ENCODE measurements at places on chromosomes 7 and 10.
A peak's percentile ranks its signal among the peaks of the same experiment; 100 is the strongest.

DNA sequence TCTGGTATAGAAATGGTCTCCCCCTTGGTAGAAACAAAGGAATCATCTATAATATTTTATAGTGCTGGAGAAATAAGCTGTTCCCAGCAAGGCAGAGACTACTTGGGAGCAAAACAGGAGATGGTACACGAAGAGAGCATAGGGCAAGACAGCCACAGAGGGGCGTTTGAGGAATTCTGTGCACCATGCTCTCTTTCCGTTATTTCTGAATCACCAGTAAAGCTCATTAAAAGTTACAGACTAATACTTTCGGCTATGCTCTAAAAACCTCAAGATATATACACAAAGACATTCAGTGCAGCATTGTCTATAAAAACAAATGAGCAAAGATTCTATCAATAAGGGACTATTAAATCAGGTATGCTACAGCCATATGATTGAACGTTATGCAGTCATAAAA is 68.5 kb upstream of the FHIP2A start:
- DNase-seq, result no peak

DNA sequence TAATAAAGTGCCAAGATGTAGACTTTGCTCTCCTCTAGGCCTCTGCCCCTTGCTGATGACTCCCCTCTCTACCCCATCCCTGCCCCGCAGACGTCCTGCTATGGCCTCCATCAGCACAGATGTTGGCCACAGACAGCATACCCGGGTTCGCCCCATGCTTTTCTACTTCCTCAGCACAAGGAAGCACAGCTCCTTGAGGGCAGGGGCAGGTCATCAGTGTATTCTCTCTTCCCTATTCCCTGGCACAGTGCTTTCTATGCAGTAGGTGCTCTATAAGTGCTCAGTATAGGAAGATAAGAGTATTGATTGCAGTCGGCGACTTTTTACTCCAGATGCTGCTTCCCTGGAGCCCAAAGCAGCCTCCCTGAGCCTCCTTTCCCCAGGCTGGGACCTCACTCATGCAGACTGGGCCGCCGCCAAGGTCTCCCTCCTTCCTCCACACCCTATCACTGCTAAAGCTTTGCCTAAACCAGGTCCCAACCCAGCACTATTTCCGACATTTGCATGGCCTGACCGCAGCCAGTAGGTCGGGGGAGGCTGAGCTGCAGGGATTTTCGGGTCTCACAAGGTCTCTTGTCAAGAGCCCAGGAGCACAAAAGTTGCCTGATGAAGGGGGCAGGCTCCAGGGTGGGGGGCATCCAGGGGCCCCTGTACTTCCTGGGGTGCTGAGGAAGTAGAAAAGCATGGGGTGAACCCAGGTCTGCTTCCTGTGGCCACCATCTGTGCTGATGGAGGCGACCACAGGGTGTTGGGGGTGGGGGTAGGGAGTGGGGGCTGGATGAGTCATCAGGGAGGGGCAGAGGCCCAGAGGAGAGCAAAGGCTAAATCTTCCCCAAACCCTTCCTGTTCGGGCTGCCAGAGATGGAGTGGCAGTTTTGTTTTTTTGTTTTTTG is 8.0 kb downstream of the CALHM3 start:
- DNase-seq, result peak; percentile 91

GRCh38 chr7:17380736-17381662 is 82.5 kb downstream of the AHR start:
- no peak for DNase-seq

GRCh38 chr10:129541200-129541599 is 74.2 kb downstream of the MGMT start:
- DNase-seq, result no peak

DNA sequence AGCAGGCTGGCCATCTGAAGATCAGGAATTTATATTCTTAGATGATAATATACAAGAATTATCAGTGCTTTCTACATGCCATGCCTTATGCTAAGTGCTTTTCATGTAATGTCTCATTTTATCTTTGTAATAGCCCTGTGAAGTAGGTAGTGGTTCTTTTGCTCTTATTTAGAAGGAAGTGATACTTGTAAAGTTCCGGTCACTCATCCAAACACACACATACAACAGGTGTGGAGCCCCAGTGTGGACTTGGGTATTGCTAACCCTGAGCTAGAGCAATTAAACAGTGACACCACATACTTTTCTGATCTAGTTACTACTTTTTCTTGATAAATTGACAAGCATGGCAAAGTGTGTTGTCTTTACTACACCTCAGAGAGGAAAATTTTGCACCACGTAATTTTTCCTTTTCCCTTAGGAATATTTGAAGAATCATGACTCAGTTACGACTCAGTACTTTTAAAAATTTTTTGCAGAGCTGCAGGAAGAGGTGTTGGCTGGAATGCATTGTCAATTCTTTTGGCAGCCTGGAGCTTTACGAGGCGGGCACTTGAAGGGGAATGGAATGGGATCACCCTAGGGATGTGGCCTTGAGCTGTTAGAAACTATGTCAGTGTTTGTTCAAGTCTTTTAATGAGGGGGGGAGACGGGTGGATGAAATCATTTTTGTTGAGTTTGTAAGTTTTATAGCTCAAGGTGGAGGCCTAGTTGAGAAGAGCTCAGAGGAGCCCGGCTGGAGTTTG is 212.5 kb upstream of the CELF2 start:
- DNase-seq, result no peak

GRCh38 chr7:2872296-2872874 is 28.3 kb upstream of the GNA12 start:
- no peak for DNase-seq

GRCh38 chr10:67785098-67785497 is 52.9 kb downstream of the DNAJC12 start:
- DNase-seq, result no peak

GRCh38 chr7:11648101-11648500 is 183.9 kb downstream of the THSD7A start:
- DNase-seq, result no peak

GRCh38 chr10:114902151-114902550 is 35.8 kb upstream of the TRUB1 start:
- DNase-seq, result no peak

DNA sequence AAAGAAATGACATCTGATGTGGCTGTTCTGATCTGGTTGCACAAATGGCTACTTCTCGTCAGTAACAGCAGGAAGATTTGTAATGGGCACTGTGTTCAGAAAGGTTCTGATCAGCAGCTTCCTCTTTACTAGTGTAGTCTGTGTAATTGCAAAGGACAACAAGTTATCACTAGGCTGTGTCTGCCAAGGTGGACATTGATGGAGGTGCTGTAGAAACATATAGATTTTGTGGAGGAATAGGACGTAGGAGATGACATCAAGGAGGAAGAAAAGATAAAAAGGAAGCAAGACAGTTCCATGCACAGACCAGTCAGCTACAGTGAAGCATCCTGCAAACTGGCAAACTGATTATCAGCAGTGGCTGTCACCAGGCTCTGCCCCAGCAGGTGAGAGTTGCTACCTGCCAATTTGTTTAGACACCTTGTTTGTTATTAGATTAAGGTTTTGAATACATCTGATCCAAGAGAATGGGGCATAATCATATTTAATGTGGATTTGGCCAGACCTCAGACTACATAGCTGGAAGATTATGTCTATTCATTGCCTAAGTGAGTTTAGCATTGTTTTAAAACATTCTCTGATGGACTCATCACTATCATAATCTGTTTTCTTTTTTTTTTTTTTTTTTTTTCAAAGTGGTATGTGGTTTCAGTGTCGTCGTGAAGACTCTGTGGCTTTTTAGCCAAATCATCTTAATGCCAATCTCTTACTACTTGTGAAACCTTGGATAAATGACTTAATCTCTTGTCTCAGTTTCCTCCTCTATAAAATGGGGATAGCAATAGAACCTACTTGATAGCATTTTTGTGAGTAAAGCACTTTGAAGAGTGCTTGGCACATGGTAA is 417.9 kb upstream of the LRGUK start:
- no peak for DNase-seq

GRCh38 chr7:55477781-55478374 is 94.4 kb downstream of the VOPP1 start:
- no peak for DNase-seq

- DNase-seq, result no peak
These were observed 21.7 kb upstream of the MALSU1 start for GRCh38 chr7:23277359-23277989.

GRCh38 chr10:6254201-6254600 is 51.5 kb downstream of the PFKFB3 start:
- DNase-seq, result no peak

DNA sequence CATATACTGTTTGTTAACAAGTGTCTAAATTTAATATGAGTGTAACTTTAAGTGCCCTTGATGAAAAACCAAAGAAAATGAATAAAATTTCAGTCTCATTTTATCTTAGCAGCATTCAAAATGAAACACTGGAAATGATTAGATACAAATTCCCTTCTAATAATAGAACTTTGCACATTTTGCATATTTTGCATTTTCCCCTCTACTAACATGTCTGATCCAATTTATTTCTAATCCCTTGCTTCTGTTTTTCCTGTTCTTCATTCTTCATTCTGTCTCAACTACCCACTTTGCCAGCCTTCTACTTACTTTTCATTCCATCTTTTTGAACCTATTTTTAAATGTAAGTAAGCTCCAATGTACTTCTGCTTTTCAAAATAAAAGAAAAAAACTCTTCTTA is 42.7 kb upstream of the SEMA3D start:
- DNase-seq, result no peak

GRCh38 chr10:80397014-80397413 is 11.3 kb upstream of the PRXL2A start:
- DNase-seq, result no peak

GRCh38 chr7:142817506-142817905 is 37.4 kb upstream of the EPHB6 start:
- DNase-seq, result no peak

GRCh38 chr7:77995717-77996116 is 197.1 kb downstream of the PHTF2 start:
- DNase-seq, result no peak

- DNase-seq, result no peak
These were observed 183.5 kb upstream of the INHBA start for GRCh38 chr7:41886262-41886900.

GRCh38 chr7:47846138-47846836 is 102.0 kb downstream of the PKD1L1 start:
- DNase-seq, result no peak

DNA sequence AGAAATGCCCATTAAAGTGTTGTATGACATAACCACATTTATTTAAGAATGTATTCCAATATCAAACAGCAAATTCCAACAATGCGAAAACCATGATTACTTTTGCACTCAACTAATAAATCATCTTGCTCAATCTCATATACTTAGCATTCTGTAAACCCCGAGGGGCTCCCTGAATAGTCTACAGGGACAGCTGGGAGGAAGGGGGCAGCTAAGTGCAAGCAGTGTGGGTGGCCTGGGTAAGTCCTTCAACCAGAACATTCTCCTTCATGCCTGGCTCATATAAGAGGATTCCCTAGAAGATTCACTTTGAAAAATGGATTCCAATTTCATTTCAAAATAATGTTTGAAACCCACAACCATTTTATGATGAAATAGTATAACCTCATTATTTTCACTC is 355.5 kb downstream of the CDC14C start:
- no peak for DNase-seq

- no peak for DNase-seq
These were observed 2.7 kb upstream of the PRKRIP1 start for GRCh38 chr7:102393467-102393866.

- no peak for DNase-seq
These were observed 314.0 kb downstream of the CDK14 start for GRCh38 chr7:90910136-90910535.

GRCh38 chr10:102153093-102153620 is 968 bp downstream of the NOLC1 start:
- peak; percentile 2 for DNase-seq

DNA sequence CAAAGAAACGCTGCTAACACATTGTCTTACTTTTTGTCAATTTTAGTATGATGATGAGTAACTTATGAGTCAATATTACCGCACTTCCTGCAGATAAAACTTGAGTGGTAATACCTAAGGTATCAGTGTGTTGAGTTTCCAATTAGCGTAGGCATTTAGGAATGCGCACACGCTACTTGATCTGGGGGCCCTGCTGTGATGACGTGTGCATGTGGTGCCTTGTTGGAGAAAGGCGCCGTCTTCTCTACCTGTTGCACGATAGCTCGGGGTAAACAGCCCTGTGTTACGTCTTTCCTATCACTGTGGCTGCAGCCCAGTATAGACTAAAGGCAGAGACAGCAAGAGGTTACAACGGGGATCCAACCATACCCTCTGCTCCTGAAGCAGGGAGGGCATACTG is 476.8 kb upstream of the ADARB2 start:
- DNase-seq, result no peak

DNA sequence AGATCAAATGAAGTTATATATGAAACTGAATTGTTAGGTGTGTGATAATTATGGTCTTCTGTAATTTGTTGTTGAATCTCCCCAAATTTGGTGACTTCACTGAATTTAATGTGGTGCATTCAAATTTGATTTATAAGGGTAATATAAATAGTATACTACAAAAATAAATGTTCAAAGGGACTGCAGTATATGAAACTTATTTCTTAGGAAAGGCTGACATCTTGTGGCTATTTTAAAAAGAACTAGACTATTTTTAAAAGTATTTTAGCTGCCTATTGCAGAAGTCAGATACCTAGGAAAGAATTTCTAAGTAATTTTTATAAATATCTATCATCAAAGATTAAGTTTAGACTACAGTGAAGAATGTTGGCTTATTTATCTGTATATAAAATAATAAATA is 36.6 kb downstream of the ATRNL1 start:
- no peak for DNase-seq

DNA sequence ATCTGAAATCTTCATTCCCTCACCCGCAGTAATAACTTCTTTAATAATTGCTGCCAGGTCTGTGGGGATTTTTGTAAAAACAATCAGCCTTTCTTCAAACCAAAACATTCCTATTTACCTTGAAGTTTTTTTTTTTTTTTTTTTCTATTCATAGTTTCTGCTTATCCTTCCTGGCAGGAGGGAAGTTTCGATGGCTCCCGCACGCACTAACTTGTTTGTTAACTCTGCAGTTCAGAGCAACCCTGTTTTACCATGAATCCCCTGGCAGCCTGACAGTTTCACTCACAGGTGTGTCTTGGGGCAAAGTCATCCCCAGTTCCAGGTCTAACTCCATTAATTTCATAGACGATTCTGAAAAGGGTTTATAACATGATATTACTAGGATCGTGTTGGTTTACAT is 149.3 kb downstream of the KLF6 start:
- no peak for DNase-seq

DNA sequence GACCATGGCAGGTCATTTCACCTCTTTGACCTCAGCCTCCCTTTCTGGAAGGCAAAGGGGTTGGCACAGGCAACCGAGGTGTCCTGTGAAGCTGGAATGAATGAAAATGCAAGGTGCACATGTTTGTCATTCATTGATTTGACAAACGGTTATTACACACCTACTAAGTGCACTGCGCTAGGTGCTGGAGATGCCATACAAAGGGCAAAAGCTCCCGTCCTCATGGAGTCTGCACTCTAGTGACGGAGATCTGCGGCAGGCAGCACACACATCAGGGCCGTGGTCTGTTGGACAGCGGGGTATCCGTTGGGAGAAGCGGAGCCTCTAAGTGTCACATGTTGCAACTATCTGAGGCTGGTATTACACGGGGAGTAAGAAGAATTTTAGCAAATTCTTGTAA is 44.2 kb downstream of the PRF1 start:
- peak; percentile 32 for DNase-seq
